Stimulated activated CD8-positive, alpha-beta memory T cell treated with anti-CD3 and anti-CD28 coated beads, Interleukin-4, amount 100 ng/mL, for 1 hour (primary cell): ENCODE measurements at places on chromosomes 4 and X.
A peak's percentile ranks its signal among the peaks of the same experiment; 100 is the strongest.

- DNase-seq = no peak
Observed at GRCh38 chrX:17638731-17639130, 98.6 kb upstream of the SCML1 start.

DNA sequence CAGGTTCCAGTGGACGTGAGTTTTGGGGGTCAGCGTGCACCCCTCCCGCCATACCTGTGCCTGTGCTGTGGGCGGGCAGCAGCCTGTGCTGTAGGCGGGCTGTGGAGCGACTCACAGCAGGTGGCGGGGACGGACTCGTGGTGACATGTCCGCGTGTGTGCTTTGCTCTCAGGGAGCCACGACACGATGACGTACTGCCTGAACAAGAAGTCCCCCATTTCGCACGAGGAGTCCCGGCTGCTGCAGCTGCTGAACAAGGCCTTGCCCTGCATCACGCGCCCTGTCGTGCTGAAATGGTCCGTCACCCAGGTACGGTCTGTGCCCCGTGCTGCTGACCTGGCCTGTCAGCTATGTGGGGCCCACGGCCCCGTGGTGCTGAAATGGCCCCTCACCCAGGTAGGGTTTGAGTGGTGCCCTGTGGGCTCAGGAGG, 7.4 kb downstream of the PLCXD1 start:
- no peak for DNase-seq

- no peak for DNase-seq
Observed at GRCh38 chr4:20486433-20486832, 213.8 kb upstream of the PACRGL start.

GRCh38 chrX:1596676-1597344, 5.4 kb downstream of the AKAP17A start:
- no peak for DNase-seq

DNA sequence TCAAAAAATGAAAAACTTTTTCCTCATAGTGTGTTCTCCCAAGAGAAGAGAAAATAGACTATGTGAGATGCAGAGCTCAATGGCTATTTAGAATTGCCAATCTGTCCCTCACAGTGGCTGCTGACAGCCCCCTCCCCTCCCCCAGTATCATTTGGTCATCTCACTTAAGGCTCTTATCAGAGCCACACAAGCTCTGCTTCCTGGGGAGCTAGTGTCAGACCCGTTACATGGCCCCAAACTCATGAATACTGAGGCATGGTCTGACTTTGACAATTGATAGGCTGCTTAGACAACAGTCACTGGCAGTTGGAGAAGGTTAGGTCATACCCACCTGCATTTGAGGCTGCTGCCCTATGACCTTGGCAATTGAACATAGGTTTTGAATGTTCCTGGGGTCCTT, 15.3 kb downstream of the RNF150 start:
- no peak for DNase-seq

DNA sequence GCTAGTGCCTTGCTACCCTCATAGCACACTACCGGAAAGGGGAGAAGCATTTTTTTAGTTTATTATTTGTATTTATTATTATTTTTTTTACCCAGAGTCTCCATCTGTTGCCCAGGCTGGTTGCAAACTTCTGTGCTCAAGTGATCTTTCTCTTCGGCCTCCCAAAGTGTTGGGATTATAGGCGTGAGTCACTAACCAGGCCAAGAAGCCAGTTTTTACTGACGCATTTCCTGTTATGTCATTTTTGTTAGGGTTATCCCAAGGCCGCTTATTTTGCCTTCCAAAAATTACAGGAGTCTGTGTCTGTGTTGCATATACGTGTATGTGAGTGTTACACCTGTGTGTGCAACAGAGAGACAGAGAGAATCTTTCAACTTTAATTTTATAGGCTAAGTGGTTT, 404.5 kb downstream of the GBA3 start:
- DNase-seq = no peak

DNA sequence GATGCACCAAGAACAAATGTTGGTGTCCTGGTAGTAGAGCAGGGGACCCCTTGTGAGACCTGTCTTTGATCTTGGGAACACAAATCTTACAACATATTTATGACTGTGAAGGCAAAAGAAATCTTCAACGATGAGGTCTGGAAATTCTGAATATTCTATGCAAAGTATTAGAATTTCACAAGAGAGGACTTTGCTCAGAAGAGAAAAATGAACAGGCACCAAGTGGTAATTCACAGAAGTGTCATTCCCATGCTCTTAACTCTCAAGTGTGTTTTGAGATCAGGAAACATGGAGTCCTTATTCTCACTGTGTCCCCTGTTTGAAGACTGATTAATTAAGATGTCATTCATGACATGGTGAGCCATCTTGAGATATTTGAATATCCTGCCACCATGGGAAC, 52.5 kb downstream of the COQ2 start:
- no peak for DNase-seq

- no peak for DNase-seq
Observed at GRCh38 chr4:568962-569361, 7.1 kb downstream of the TMEM271 start.

DNA sequence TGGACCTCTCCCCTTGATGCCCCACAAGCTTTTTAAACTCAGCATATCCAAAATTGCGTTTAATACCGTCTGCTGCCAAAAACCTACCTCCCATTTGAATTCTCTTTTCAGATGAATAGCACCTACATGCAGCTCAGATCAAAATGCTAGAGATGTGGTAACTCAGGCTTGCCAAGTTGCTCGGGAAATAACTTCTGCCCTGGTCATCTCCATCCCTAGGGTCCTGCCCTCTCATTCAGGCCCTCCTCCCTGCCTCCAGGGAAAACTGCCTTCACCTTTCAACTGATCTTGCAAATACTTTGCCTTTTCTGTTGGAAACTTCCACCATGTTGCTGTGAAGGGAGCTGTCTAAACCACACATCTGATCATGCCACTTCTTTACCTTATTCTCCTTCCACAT, 114.1 kb downstream of the SPRY1 start:
- no peak for DNase-seq

DNA sequence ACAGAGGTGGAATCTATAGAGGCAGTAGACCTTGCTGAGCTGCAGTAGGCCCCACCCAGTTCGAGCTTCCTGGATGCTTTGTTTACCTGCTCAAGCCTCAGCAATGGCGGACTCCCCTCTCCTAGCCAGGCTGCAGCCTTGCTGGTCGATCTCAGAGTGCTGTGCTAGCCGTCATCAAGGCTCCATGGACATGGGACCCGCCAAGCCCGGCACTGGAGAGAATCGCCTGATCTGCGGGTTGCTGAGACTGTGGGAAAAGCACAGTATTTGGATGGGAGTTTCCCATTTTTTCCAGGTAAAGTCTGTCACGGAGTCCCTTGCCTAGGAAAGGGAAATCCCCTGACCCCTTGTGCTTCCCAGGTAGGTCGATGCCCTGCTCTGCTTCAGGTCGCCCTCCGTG, 124.8 kb upstream of the KLF8 start:
- no peak for DNase-seq

GRCh38 chr4:8082517-8083055, 76.0 kb downstream of the ABLIM2 start:
- no peak for DNase-seq

DNA sequence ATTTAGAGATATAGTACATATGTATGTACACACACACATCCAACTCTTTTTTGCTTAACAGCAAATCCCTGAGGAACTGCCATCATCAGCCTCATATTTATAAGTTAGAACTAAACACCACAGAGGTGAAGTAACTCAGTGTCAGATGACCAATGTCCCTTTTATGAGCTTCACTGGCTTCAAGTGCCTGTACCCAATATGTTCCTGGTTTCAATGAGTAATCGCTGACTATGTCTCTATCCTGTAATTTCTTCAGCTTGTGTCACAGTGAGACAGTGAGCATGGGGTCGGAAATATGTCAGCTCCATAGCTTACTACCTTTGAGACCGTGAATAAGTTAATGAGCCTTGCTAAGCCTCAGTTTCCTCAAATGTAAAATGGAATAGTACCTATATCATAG, 136.2 kb upstream of the RASGEF1B start:
- DNase-seq = no peak

GRCh38 chr4:105139646-105140045, 7.0 kb upstream of the TET2 start:
- no peak for DNase-seq

DNA sequence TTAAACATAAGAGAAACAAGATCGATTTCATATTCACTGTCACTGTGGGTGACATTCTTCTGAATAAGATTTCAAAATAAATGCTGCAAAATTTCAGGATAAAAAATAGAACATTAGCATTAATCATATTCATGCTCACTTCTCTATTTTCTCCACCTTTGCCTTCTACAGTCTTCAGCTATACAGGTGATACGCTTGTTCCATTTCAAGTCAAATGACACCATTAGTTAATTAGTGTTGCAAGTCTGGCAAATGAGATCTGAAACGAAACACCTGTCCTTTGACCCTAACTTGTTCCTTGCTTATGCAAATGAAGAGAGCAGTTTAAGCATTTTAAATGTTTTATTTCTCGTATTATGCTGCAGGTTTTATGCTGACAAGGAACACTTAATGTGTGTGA, 667.5 kb upstream of the MAGEB2 start:
- DNase-seq = no peak

DNA sequence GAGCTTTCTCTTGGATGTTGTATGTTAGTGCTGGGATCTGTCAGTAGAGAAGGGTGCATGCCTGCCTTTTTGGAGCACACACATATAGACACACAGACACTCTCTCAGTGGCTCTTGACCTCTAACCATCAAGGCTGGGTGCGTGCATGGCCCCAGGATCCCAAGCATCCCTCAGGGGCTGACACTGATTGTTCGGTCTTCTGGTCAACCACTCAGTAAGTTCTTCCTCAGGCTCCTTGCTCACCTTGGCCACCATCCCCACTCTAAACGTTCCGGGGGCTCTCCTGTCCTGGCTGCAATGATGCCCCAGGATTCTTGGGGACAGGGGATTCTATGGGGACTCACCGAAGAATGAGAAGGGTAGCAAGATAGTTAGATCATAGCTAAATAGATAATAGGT, 179.6 kb downstream of the SHOX start:
- DNase-seq = no peak

GRCh38 chr4:139589336-139590018, 33.5 kb upstream of the SETD7 start:
- no peak for DNase-seq

DNA sequence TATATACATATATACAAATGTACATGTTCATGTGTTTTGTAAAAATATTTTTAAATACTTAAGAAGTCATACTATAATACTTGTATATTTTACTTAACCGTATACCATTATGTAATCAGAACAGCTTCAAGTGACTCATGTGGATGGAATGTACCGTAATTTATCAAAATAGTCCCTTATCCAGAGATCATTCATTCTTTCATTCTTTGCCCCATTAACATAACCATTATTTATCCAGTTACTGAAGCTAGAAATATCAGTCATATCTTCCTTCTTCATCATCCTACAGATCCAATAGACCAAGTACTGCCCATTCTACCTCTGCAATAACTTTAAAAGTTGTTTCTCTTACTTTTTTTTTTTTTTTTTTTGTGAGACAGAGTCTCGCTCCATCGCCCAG, 164.2 kb downstream of the MAB21L2 start:
- no peak for DNase-seq

DNA sequence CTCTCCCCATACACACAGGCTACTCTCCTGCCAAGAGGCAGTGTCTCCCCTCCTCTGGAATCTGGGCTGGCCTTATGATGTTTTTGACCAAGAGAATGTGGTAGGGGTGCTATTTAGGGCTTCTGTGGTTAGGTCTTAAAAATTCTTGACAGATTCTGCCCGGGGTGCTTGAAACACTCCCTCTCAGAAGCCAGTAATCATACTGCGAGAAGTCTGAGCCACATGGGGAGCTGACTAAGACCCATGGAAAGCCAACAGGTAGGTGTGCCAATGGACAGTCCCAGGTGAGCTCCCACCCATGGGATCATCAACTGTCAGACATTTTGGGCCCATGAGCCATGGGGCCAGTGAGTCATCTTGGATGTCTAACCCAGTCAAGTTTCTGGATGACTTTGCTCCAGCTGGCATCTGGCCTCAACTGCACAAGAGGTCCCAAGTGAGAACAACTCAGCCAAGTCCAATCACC, 315.7 kb downstream of the FBXW7 start:
- DNase-seq = no peak

DNA sequence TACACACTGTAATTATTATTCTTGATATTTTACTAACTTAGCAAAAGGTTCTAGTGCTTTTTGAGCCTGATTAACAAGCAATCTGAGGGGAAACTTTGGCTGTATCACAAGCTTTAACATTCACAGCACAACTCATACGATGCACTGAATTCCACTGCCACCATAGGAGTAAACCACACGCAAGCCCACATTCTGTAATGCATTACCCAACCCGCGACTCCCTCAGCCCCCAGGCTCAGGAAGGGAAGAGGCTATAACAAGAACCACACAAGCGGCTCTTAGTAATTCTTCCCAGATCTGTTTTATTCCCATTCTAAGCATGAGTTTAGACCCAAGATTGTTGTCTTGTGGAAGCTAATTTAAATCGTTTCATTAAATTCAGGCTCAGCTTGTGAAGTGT, 138.5 kb upstream of the TBL1X start:
- no peak for DNase-seq

- DNase-seq = no peak
Observed at GRCh38 chr4:151184523-151185458, 85.4 kb downstream of the RPS3A start.

- DNase-seq = peak; percentile 25
Observed at GRCh38 chr4:113355550-113356371, 306.3 kb downstream of the ANK2 start.

DNA sequence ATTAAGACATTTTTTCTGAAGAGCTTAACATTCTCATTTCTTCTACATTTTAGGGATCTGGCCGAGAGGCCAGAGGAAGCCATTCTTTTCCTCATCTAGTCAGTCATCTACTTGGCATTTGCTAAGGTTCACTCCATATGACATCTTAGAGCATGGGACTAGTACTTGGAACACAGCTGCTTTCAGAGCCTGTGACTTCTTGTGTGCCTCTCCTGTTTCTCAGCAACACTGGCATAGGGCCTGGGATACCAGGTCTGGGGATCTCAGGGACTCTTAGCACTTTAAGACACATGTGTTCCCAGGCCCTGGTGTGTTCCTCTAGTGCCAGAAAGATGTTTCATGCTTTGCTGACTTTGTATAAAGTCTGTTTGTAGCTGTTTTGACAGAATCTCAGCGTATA, 7.3 kb downstream of the PLP1 start:
- DNase-seq = no peak

- no peak for DNase-seq
Observed at GRCh38 chr4:139453041-139453370, 915 bp upstream of the RAB33B start.

GRCh38 chrX:23127586-23127985, 127.8 kb downstream of the DDX53 start:
- no peak for DNase-seq

DNA sequence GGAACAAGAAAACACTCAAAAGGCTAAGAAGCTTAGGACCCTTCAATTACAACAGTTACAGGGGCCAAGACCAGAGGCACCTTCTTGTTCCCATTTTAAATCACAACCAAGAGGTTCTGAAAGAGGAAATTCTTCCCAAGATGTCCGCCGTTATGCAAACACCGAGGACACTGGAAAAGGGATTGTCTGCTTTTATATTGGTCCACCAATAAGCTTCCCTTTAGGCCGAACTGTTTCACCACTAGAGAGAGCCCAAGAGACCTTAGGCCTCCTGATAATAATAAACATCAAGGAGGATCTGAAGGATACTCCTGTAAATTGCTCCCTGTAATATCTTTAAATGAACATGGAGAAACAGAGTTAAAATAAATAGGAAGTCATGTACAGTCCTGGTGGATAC, 92.6 kb upstream of the NLRP2B start:
- DNase-seq = no peak

GRCh38 chrX:63754136-63754859, 30.7 kb downstream of the ARHGEF9 start:
- no peak for DNase-seq
